ENCODE measurements at places on chromosomes 16 and 17. TPM values are rescaled to one million over a fixed set of nuclear protein-coding genes. Genes with fewer than 3 reads are reported as not detected.

DNA sequence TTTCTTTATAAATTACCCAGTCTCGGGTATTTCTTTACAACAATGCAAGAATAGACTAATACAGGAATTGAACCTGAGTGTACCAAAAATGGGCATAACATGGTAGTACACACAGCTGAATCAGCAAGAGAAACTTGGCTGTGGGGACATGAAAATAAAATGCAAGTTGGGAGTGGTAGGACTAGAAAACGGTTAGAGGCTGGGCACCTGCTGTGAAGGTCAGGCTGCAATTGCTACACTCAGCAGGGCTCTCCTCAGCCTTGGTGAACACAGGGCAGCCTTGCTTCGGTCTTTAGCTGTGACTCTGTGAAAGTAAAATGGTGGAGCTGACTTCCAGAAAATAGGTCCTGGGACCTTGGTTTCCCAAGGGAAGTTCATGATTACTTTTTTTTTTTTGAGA is 45.6 kb downstream of the CNGB1 start:
- no peak for DNase-seq

GRCh38 chr16:1668612-1669319 is 9.3 kb upstream of the JPT2 start:
- DNase-seq: no peak

DNA sequence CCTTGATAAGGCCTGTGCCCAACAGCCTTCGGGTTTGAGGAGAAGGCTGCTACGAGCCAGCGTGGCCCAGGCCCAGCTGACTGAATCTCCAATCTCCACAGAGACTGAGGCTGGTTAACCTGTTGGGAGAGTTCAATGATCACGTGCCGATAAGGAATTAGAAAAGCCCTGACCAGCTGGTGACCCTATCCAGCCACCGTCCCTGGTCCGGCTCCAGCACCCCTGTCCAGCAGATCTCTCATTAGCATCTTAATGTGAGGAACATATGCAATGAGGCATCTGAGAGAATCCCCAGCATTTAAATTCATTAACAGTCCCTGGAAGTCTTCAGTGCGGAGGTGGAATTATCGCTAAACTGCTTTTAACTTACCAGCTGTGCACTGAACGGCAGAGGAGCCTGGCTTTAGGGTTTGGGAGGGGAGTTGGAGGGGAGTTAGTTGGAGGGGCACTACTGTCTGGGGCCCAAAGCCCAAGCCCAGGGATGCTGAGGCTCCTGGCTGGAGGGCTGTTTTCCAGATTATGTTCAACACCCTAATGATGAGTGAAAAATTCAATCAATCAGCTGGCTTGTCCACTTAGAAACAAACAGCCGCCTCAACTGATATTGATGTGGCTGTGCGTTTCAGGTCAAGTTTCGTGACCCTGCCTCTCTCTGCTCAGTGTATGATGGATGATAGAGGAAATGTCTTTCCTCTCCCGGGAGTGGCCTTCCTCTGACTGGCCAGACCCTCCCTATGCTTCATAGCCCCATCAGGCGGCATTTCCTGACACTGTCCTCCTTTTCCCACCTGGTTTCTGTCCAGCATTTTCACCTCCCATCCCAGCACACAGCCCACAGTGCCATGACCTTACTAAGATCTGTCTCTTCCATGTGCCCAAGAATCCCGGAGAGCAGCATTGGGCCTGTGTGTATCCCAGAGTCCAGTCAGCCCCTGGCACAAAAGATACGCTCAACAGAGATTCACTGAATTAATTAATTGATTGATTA is 184.5 kb downstream of the CCT6B start:
- DNase-seq: no peak

GRCh38 chr16:50944436-50944835 is 202.6 kb downstream of the CYLD start:
- no peak for DNase-seq

DNA sequence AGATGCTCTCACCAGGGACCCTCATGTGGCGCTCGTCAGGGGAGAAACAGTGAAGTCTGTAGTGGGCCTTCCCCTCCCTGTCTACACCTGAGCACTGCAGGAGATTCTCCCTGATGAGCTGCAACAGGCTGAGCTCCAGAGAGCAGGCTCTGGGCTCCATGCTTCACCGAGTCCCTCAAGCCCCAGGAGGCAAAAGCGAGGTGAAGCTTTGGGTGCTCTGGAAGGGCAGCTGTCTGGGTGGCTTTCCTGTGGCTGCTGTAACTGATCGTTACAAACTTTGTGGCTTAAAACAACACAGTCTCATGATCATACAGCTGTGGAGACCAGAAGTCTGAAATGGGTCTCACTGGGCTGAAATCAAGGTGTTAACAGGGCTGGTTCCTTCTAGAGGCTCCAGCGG is 12.1 kb upstream of the CD300LD start:
- no peak for DNase-seq

DNA sequence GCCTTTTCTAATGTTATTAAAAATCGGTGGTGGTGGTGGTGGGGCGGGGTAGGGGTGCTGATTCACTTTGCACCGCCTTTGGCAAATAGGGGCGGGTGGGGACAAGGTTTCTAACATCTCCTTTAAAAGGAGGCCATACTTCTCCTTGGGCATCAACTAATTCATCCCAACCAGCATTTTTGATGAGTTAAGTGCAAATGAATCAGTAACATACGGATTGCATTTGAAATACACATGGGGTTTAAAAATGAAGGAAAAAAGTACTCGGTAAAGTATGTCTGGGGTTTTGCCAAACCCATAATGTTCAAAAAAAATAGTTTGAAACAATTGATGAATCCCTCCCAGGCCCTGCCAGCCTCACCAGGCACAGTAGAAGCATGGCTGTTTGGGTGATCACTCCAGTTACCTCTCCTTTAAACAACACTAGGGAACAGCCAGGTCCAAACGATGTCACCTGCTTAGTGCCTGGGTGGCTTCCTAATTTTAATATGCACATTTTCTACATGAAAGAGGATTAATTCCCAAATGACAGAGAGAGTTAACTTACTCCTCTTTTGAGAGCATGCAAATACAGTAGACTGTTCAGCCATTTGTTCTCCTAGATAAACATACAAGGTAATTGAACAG is 107.2 kb downstream of the ANKFN1 start:
- DNase-seq: no peak

DNA sequence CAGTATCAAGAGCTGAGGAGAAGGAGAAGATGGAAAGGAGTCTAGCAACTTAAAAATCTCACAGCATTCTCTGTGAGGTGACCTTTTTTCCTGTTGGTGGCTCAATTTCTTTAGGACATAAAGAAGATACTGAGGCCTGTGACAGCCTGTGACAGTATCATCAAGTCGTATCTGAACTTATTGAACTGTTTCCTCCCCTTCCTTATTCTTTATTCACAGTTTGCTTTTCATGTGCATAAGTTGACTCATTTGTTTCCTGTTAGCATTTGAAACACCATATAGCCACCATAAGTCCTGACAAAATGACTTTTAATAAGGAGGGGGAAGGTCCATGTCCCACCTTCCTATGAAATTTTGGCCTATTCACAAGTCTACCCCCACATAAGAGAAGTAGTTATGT is 8.9 kb downstream of the UNK start:
- DNase-seq: no peak

DNA sequence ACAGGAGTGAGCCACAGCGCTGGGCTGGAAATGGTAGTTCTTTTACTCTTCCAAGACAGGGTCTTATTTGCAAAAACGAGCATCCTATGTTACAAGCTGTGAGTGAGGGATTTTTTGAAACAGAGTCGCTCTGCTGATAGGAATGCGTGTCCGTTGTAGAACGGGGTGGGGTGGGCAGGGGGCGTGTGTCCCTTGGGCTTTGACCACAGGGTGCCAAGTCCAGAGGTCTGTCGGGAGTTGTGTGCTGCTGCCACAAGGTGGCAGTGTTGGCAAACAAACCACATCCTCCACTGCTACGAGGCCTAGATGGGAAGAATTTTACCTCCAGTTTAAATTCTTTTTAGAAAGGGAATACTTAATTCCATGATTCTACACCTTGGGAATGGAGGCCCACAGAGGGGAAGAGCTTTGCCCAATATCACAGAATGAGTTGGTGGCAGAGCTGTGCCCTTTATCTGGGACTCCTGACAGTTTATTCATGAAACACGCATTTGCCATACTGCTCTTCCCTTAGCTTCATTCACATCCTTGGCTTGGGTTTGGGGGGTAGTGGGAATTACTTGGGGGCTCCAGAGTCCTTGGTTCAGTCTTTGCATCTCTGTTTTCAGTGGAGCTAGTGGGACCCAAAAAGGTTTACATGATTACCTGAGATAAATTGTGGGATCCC is 30.6 kb upstream of the ETV4 start:
- DNase-seq: peak; percentile 65

DNA sequence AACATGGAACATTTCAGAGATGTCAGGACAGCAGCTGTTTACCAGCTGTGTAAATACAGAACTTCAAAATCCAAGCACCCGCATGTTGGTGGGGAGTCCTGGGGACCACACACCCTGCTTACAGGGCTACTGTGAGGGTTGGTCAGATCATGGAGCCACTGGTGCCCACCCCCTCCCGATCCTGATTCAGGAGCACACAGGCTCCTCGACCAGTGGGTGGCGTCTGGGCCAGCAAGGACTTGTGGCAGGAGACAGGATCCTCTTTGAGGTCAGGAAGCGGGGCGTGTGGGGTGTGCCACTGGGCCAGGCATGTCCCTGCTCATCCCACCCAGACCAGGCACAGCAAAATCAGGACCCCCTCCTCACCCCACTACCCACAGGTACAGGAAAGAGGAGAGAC is 83.6 kb downstream of the SDK2 start:
- DNase-seq: no peak

GRCh38 chr17:73962308-73962707 is 241.2 kb upstream of the RPL38 start:
- DNase-seq: no peak

GRCh38 chr17:18018411-18018921 is 20.5 kb downstream of the ATPAF2 start:
- DNase-seq: no peak

DNA sequence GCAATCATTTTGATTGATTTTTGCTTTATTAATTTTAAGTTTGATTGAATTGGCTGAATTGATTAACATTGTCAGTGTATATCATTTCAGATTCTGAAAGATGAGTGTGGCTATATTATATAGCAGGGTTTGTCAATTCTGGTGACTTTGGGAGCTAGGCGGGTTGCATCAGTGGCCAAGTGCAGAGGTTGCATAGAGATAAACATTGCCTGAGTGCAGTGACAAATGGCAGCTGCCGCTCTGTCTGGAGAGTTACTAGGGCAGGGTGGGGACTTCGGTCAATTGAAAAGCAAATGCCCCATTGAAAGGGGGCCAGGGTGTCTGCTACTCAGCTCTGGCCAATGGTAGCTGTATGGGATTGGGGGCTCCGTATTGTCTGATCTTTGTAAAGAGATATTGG is 12.7 kb downstream of the SYT17 start:
- no peak for DNase-seq

- no peak for DNase-seq
Measured at GRCh38 chr16:11507991-11508390, 78.7 kb downstream of the LITAF start.

DNA sequence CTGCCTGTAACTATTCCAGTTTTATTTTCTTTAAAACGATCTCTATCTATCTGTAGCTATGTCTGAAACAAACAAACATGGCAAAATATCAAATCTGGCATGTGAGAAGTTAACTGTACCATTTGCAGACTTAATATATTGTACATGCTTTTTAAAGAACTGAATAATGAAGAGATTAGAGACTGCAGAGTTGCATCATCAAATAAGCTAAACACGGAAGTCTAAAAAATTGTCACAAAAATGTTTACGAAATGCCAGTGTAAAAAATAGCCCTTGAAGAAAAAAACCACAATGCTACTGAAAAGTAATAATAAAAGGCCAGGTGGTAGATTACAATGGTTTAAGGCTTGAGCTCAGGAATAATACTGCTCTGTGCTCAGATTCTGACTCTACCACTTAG is 43.1 kb downstream of the HS3ST3A1 start:
- no peak for DNase-seq

MPV17L gene
- 7.2 TPM for total RNA-seq

CLEC3A gene
- total RNA-seq: not detected

SSTR5 gene
- total RNA-seq: 14.1 TPM

ANKRD40 gene
- 30.5 TPM for total RNA-seq

ARL5C gene
- total RNA-seq: not detected

RAC3 gene
- 0.93 TPM for total RNA-seq

TBC1D28 gene
- total RNA-seq: not detected

PLEKHH3 gene
- total RNA-seq: 26.5 TPM

Data from right atrium auricular region (tissue), 2 donors.